ENCODE measurements at places on chromosomes 7 and 10. TPM values are rescaled to one million over a fixed set of nuclear protein-coding genes. Genes with fewer than 3 reads are reported as not detected.

SYNPO2L gene
- total RNA-seq, result not detected

PAX2 gene
- total RNA-seq, result not detected

DNA sequence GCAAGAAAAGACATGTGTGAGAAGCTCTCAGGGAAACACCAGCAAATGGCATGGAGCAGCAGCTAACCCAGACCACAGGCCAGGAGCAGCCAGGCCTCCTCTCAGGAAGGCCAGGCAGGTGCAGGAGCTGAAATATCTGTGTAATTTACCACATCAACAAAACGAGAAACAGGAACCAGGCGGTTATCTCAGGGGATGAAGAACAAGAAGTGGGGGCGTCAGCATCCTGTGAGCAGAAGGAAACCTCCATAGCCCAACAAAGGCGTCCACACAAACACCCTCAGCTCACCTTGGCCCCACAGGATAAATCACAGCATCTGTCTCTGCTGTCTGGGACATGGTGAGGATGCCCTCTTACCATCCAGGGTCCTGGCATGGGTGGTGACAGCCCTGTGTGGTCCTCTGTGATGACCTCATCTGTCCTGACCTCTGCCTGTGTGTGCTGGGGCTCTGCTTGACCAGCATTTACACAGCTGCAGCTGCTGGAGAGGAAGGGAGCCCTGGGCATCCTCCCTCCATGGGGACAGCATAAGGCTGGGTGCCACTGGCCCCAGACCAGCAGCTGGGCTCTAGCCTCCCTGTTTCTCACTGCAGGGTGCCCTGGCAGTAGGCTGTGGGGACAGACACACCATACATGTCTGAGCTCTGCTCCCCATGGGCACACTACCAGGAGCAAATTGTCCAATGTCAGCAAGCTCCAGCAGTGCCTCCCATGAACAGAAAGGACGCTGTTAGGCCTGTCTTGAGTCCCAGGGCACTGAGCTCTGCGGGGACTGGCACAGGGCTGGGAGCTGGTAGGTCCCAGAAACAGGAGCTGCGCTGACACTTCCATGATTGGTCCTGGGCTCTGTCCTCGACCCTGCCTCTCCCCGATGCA is 34.6 kb downstream of the ANXA8 start:
- H3K27ac ChIP-seq, result no peak overlapping the region
- no peaks in the 10 kb centered on the region for H3K36me3 ChIP-seq
- H3K4me1 ChIP-seq, result no peaks in the 10 kb centered on the region
- no peak overlapping the region for H3K4me3 ChIP-seq
- DNase-seq, result no peak

GRCh38 chr10:35006836-35007235 is 83.3 kb downstream of the CUL2 start:
- H3K36me3 ChIP-seq, result no peaks in the 10 kb centered on the region
- H3K4me3 ChIP-seq, result no peak overlapping the region
- H3K4me1 ChIP-seq, result no peaks in the 10 kb centered on the region
- no peak for DNase-seq
- H3K27ac ChIP-seq, result no peak overlapping the region

DNA sequence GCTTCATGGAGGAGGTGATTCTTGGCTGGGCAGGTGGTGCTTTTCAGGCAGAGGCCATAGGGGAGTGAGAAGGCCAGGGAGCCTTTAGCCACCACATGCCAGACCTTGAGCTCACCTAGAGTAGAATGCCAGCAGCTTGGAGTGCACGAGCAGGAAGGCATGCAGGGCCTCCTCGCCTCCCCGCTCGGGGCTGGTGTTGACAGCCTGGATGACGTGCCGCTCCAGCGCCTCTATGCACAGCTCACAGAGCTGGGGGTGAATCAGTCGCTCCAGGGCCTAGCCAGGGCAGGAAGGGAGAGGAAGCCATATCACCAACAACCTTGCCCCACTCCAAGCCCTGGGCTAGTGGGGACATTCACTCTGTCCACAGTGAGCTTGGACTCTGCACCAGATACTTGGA is 15.7 kb downstream of the HPS1 start:
- H3K36me3 ChIP-seq, result peaks cover 7% of the 10 kb centered on the region
- no peaks in the 10 kb centered on the region for H3K27me3 ChIP-seq
- H3K4me1 ChIP-seq, result no peaks in the 10 kb centered on the region

DNA sequence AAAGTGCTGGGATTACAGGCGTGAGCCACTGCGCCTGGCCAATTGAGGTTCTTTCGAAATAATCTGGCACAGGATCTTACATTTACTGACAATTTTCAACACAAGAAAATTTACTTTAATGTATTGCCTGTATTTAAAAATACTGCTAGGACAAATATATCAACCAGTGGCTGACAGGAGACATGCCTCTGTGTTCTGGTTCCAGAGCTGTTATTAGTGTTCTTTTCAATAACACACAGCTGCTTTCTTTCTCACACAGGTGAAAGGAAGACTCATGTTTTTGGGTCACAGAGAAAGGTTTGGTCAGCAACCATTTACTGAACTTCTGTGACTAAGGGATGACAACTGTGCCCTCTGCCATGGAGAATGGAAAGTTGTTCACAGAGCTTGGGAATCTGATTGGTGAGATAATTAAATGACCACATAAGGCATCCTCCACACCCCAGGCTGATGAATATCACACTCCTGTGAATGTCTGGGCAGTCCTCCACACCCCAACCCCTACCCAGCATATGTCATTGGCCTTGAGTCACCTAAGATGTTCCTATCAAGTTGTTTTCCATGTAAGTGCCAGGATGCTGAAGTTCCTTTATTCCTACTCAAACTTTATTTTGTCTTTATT is 180.1 kb downstream of the RAPGEF5 start:
- no peaks in the 10 kb centered on the region for H3K36me3 ChIP-seq
- no peak overlapping the region for H3K4me3 ChIP-seq
- peaks cover 7% of the 10 kb centered on the region for H3K4me1 ChIP-seq
- no peak for DNase-seq

DNA sequence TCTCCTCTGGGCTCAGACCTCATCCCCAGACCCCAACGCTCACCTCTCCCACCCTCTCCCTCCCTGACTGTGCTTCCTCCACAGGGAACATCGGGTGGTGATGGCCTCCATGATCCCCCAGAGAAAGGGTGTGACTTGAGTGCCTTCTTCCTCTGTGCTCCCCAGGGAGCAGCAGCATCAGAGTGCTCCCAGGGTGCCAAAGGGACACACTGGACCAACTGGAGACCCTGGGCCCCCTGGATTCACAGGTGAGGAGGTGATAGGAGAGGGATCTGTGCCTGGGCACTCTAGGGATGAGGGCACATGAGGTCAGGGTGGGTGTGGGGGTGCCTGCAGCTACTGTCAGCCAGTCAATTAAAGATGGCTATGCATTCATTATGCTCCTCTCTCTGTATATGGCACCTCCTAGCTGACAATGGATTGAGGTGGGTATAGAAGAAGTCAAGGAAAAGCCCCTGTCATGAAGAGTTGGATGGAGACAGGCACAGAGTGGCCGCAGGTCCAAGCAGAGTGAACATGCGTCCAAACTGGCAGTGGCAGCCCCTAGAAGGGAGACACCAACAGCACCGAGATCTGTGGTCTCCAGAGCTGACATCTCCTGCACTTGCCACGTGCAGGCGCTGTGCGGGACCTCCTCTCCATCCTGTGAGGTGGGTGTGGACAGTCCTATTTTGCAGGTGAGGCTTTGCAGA is 15.5 kb upstream of the VOPP1 start:
- DNase-seq, result no peak
- no peak overlapping the region for H3K27ac ChIP-seq
- H3K27me3 ChIP-seq, result no peaks in the 10 kb centered on the region

- H3K27me3 ChIP-seq, result no peaks in the 10 kb centered on the region
- peaks cover 33% of the 10 kb centered on the region for H3K4me1 ChIP-seq
- no peak overlapping the region for H3K4me3 ChIP-seq
- no peaks in the 10 kb centered on the region for H3K36me3 ChIP-seq
These were observed 42.2 kb downstream of the MYPN start for GRCh38 chr10:68151453-68151852.

GRCh38 chr10:115985786-115986185 is 287.2 kb downstream of the GFRA1 start:
- H3K36me3 ChIP-seq, result no peaks in the 10 kb centered on the region
- H3K4me1 ChIP-seq, result no peaks in the 10 kb centered on the region
- no peak for DNase-seq
- H3K4me3 ChIP-seq, result no peak overlapping the region
- H3K27me3 ChIP-seq, result peaks cover 3% of the 10 kb centered on the region
- no peak overlapping the region for H3K27ac ChIP-seq

DNA sequence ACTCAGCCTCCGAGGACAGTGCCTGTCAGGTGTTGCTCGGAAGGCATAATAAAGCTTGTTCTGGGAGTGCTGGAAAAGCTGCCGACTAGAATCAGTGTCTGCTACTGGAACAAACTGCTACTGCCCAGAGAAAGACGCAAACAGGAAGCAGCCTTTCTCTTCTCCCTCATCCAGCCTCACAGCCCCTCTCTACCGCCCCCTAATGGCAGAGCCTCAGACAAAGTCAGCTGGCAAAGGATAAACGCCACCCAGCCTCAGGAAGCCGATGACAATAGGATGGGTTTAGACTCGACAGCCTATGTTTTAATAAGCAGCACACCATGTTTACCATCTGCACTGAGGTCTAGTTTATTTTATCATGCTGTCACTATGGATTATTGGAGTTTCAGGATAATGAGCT is 169.5 kb upstream of the LYZL1 start:
- H3K27ac ChIP-seq, result no peak overlapping the region
- no peak overlapping the region for H3K4me3 ChIP-seq
- H3K4me1 ChIP-seq, result no peaks in the 10 kb centered on the region
- no peaks in the 10 kb centered on the region for H3K27me3 ChIP-seq
- DNase-seq, result peak; percentile 59
- H3K36me3 ChIP-seq, result no peaks in the 10 kb centered on the region

DNA sequence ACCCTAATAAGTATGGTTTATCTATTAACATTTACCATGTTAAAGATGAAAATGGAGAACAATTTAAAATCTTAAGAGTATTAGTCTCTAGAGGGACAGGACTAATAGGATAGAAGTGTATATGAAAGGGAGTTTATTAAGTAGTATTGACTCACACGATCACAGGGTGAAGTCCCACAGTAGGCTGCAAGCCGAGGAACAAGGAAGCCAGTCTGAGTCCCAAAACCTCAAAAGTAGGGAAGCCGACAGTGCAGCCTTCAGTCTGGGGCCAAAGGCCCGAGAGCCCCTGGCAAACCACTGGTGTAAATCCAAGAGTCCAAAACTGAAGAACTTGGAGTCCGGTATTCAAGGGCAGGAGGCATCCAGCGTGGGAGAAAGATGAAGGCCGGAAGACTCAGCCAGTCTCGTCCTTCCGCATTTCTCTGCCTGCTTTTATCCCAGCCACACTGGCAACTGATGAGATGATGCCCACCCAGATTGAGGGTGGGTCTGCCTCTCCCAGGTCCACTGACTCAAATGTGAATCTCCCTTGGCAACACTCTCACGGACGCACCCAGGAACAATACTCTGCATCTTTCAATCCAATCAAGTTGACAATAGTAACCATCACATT is 140.8 kb upstream of the FAM20C start:
- no peak overlapping the region for H3K4me3 ChIP-seq
- peaks cover 3% of the 10 kb centered on the region for H3K27me3 ChIP-seq
- H3K4me1 ChIP-seq, result no peaks in the 10 kb centered on the region
- no peaks in the 10 kb centered on the region for H3K36me3 ChIP-seq
- no peak overlapping the region for H3K27ac ChIP-seq
- DNase-seq, result no peak

- H3K4me1 ChIP-seq, result peaks cover 6% of the 10 kb centered on the region
- H3K36me3 ChIP-seq, result no peaks in the 10 kb centered on the region
- H3K4me3 ChIP-seq, result no peak overlapping the region
These were observed 43.1 kb upstream of the LBX1 start for GRCh38 chr10:101272229-101272868.

GRCh38 chr10:125076891-125077541 is 83.3 kb downstream of the CTBP2 start:
- H3K4me1 ChIP-seq, result no peaks in the 10 kb centered on the region
- H3K36me3 ChIP-seq, result no peaks in the 10 kb centered on the region
- no peak for DNase-seq
- H3K27ac ChIP-seq, result peak overlapping the region; percentile 35
- no peaks in the 10 kb centered on the region for H3K27me3 ChIP-seq

GRCh38 chr10:110389255-110389654 is 84.5 kb upstream of the SMNDC1 start:
- H3K27me3 ChIP-seq, result no peaks in the 10 kb centered on the region
- DNase-seq, result no peak
- no peaks in the 10 kb centered on the region for H3K36me3 ChIP-seq
- no peak overlapping the region for H3K27ac ChIP-seq
- peaks cover 14% of the 10 kb centered on the region for H3K4me1 ChIP-seq
- no peak overlapping the region for H3K4me3 ChIP-seq

DNA sequence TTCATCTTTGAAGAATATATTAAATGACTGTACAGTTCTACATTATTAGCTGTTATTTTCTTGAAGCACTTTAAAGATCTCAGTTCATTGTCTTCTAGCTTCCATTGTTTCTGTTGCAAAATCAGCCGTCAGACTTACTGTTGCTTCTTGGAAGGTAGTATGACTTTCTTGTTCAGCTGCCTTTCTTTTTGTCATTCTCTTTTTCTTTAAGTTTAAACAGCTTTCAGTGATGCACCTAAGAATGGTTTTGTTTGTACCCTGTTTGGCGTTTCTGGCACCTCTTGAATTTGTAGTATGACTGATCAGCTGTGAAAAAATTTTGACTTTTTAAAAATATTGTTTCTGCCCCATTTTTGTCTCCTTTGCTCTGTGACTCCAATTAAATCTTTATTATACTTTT is 9.3 kb downstream of the MKLN1 start:
- DNase-seq, result peak; percentile 40
- H3K4me1 ChIP-seq, result no peaks in the 10 kb centered on the region
- no peaks in the 10 kb centered on the region for H3K27me3 ChIP-seq
- no peak overlapping the region for H3K27ac ChIP-seq

DNA sequence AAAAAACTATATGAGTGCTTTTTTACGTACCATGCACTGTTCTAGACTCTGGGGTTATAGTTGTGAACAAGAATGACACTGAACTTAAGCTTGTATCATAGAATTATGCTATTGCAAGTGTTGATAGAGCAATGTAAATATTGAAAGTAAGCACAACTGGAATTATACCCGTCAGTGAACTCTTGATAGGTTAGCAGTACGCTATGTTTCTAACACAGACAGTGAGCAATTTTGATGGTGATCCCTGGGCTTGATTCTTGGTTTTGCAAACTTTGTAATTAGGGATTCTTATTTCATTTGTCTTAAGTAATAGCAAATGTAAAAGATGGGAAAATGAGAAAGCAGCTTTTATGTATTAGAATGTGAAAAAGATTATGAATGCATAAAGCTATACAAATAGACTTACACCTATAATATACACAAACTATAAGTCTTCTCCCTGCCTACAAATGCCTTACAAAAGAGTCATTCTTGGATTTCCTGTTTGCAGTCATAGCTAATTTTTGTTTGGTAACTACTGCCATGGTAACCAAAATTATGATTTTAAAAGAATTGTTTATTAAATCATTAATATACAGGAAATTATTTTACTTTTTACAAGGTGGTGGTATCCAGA is 6.7 kb downstream of the TES start:
- H3K36me3 ChIP-seq, result no peaks in the 10 kb centered on the region
- H3K4me3 ChIP-seq, result no peak overlapping the region
- no peak for DNase-seq
- peaks cover 85% of the 10 kb centered on the region for H3K4me1 ChIP-seq

GRCh38 chr7:1843271-1843861 is 173.3 kb downstream of the ELFN1 start:
- no peak overlapping the region for H3K4me3 ChIP-seq
- no peaks in the 10 kb centered on the region for H3K36me3 ChIP-seq
- peaks cover 26% of the 10 kb centered on the region for H3K4me1 ChIP-seq
- peak overlapping the region; percentile 48 for H3K27ac ChIP-seq
- no peaks in the 10 kb centered on the region for H3K27me3 ChIP-seq
- DNase-seq, result peak; percentile 67

Data from A673 (cell line).